ENCODE measurements at places on chromosomes 13 and 19.

DNA sequence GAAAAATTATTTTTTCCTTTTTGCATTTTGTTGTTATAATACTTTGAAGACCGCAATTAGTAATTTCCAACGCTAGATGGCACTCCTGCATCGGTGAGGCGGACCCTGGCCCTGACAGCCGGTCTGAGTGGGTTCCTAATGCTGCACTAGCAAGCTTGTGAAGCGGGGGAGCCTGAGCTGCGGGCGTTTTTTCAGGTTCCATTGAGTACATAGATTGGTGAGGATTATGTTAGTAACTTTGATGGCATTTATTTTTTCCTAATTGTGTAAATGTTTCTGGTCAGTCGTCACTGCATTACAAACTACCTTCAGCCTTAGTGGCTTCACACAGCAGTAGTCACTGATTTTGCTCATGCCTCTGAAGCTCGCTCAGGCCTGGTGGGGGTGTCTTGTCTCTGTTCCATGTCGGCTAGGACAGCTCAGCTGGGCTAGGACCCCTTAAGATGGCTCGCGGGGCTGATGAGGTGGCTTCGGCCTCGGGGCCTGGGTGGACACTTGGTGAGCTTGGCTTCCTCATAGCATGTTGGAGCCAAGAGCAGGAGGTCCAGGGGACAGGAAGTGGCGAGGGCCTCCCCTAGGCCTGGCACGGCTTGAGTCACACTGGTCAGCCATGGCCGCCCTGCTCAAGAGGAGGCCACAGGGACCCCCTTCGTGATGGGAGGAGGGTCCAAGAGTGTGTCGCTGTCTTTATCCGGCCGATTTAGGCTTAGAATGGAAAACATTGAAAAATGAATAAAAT, 25.0 kb downstream of the ERCC5 start:
- no peak overlapping the region for H3K27ac ChIP-seq
- peak; percentile 58 for DNase-seq
- H3K4me3 ChIP-seq: no peak overlapping the region

- H3K27me3 ChIP-seq: no peaks in the 10 kb centered on the region
- no peak for DNase-seq
- H3K36me3 ChIP-seq: no peaks in the 10 kb centered on the region
- no peak overlapping the region for H3K27ac ChIP-seq
These were observed 47.4 kb upstream of the RCBTB2 start for GRCh38 chr13:48580185-48580803.

- DNase-seq: no peak
- no peak overlapping the region for H3K27ac ChIP-seq
- H3K4me3 ChIP-seq: peak overlapping the region; percentile 94
- H3K36me3 ChIP-seq: peaks cover 4% of the 10 kb centered on the region
- peaks cover 13% of the 10 kb centered on the region for H3K4me1 ChIP-seq
These were observed 595 bp upstream of the RAB20 start for GRCh38 chr13:110562036-110562597.

- H3K4me1 ChIP-seq: no peaks in the 10 kb centered on the region
- H3K27ac ChIP-seq: no peak overlapping the region
- peak overlapping the region; percentile 45 for H3K4me3 ChIP-seq
- no peaks in the 10 kb centered on the region for H3K27me3 ChIP-seq
- no peaks in the 10 kb centered on the region for H3K36me3 ChIP-seq
These were observed 1.5 kb downstream of the MAST3 start for GRCh38 chr19:18098891-18099622.

- no peaks in the 10 kb centered on the region for H3K27me3 ChIP-seq
- H3K4me1 ChIP-seq: no peaks in the 10 kb centered on the region
- H3K4me3 ChIP-seq: no peak overlapping the region
- no peak for DNase-seq
- no peak overlapping the region for H3K27ac ChIP-seq
- H3K36me3 ChIP-seq: no peaks in the 10 kb centered on the region
These were observed 46.9 kb downstream of the PAN3 start for GRCh38 chr13:28185256-28185655.

GRCh38 chr19:6223461-6224307, 56.1 kb downstream of the MLLT1 start:
- DNase-seq: no peak
- peaks cover 26% of the 10 kb centered on the region for H3K36me3 ChIP-seq
- H3K4me1 ChIP-seq: no peaks in the 10 kb centered on the region
- H3K27ac ChIP-seq: no peak overlapping the region

DNA sequence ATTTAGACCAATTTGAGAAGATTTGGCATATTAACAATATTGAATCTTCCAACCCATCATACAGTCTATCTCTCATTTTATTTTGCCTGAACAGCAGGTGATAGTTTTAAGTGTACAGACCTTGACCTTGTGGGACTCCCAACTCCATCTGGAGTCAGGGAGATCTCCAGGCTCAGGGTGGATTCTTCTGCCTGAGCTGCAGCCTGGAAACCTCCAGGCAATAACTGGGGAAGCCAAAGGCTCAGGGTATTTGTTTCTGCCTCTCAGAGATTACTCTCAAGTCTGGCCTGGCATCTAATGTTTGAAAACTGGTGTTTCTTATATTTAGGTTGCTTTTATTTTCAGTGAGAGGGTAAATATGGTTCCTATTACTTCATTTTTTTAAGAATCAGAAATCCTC, 102.1 kb upstream of the C1QTNF9B start:
- DNase-seq: no peak
- H3K36me3 ChIP-seq: peaks cover 7% of the 10 kb centered on the region
- H3K27ac ChIP-seq: no peak overlapping the region
- peaks cover 3% of the 10 kb centered on the region for H3K4me1 ChIP-seq
- H3K4me3 ChIP-seq: no peak overlapping the region

DNA sequence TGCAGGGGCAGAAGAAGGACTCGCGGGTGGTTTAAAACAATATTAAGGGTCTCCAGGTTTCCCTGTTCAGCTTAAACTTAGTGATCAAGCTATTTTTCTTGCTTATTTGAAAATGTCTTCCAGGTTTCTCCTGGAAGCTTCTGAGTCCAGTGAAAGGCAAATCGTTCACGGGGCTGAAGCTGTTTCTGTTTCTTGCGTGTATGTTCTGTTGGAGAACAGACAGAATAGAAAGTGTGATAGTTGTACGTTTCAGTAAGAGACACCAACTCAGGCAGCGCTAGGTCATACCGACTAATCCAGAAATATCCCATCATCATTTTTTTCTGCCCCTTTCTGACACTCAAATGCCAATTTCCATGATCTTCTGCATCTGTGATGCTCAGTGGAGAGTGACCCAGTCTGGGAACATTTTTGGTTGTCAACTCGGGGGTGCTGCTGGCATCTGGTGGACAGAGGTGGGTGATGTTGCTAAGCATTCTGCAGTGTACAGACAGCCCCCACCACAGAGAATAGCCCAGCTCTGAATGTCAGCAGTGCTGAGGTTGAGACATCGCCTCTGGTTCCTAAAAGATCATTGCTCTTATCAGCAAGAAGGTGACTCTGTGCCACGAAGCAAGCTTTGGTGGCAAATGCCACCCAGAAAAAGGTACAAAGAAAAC, 4.3 kb downstream of the KLF2 start:
- no peak overlapping the region for H3K4me3 ChIP-seq
- peaks cover 35% of the 10 kb centered on the region for H3K27me3 ChIP-seq
- no peaks in the 10 kb centered on the region for H3K4me1 ChIP-seq
- H3K27ac ChIP-seq: no peak overlapping the region

DNA sequence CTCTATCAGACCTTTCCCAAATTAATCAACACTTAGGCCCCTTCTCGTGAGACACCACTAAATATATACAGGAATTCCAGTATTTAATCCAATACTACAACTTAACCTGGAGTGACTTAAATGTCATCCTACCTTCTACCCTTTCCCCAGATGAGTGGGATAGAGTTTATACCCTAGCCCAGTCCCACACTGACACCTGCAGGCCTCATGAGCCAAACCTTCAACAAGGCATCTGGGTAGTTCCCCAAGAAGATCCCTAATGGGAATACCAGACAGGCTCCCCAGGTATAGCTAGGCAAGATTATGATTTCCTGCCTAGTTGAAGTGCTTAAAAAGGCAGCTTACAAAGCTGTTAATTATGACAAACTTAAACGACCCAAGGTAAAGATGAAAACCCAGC, 15.9 kb downstream of the ZNF83 start:
- no peak overlapping the region for H3K27ac ChIP-seq
- no peak overlapping the region for H3K4me3 ChIP-seq
- no peaks in the 10 kb centered on the region for H3K27me3 ChIP-seq
- no peak for DNase-seq
- peaks cover 35% of the 10 kb centered on the region for H3K36me3 ChIP-seq
- no peaks in the 10 kb centered on the region for H3K4me1 ChIP-seq

GRCh38 chr19:43309466-43309865, 40.1 kb upstream of the PSG9 start:
- no peaks in the 10 kb centered on the region for H3K36me3 ChIP-seq
- no peak for DNase-seq
- H3K4me1 ChIP-seq: no peaks in the 10 kb centered on the region
- no peak overlapping the region for H3K27ac ChIP-seq
- no peaks in the 10 kb centered on the region for H3K27me3 ChIP-seq
- no peak overlapping the region for H3K4me3 ChIP-seq

GRCh38 chr13:50594276-50595051, 249.0 kb downstream of the DLEU7 start:
- no peaks in the 10 kb centered on the region for H3K36me3 ChIP-seq
- H3K4me1 ChIP-seq: no peaks in the 10 kb centered on the region
- H3K27ac ChIP-seq: no peak overlapping the region
- DNase-seq: peak; percentile 51
- no peak overlapping the region for H3K4me3 ChIP-seq
- H3K27me3 ChIP-seq: no peaks in the 10 kb centered on the region

DNA sequence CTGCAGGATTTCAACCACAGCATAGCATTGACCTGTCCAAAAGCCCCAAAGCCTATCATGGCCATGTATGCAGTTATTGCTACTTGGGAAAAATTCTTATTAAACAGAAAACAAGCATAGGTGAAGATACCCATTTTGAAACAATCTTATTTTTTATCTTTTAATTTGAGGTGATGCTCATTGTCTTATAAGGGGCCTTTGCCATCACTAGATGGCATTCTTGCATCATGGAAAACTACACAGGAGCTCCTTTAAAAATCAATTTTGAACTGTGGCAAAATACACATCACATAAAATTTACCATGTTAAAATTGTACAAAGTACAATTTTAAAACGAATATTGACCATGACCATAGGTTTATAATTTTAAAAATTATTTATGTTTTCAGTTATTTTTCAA, 38.9 kb upstream of the ZNF835 start:
- H3K27me3 ChIP-seq: no peaks in the 10 kb centered on the region
- H3K36me3 ChIP-seq: peaks cover 41% of the 10 kb centered on the region
- no peaks in the 10 kb centered on the region for H3K4me1 ChIP-seq
- no peak overlapping the region for H3K27ac ChIP-seq
- no peak for DNase-seq

DNA sequence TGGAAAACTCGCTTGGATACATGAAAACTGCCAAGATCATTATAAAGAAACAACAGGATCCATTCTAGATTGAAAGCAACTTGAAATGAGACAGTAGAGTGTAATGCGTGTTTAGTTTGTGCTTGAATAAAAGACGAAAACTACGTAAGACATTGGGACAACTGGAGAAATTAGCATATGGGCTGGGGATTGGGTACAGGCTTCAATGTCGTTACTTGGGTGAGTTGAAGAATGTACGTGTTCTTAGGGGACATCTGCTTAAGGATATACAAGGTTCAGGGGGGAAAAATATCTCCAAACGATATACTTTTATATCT, 471 bp upstream of the ERVK3-1 start:
- peaks cover 57% of the 10 kb centered on the region for H3K36me3 ChIP-seq
- H3K27me3 ChIP-seq: no peaks in the 10 kb centered on the region
- no peaks in the 10 kb centered on the region for H3K4me1 ChIP-seq
- no peak for DNase-seq
- no peak overlapping the region for H3K27ac ChIP-seq

- no peaks in the 10 kb centered on the region for H3K4me1 ChIP-seq
- no peak overlapping the region for H3K4me3 ChIP-seq
- H3K36me3 ChIP-seq: no peaks in the 10 kb centered on the region
- no peak for DNase-seq
- H3K27me3 ChIP-seq: no peaks in the 10 kb centered on the region
- H3K27ac ChIP-seq: no peak overlapping the region
These were observed 127.2 kb upstream of the TSC22D1 start for GRCh38 chr13:44703371-44703770.

DNA sequence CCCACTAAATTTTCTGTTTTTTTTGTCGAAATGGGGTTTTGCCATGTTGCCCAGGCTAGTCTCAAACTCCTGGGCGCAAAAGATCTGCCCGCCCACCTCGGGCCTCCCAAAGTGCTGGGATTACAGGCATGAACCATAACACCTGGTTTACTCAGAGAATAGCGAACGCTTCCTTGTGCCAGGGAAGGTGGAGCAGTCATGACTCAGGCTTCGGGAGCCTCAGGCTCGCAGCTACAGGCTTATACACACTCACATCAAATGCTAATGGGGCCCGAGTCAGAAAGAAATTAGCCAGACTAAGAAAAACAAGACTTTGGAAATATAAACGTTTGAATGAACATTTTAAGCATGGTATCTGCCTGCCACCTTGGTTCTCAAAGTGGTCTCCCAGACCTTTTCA, 11.0 kb upstream of the TPT1 start:
- no peak for DNase-seq
- H3K4me3 ChIP-seq: no peak overlapping the region
- peaks cover 51% of the 10 kb centered on the region for H3K36me3 ChIP-seq
- H3K4me1 ChIP-seq: no peaks in the 10 kb centered on the region
- H3K27ac ChIP-seq: no peak overlapping the region

GRCh38 chr13:50599046-50599445, 244.4 kb downstream of the DLEU7 start:
- no peak overlapping the region for H3K27ac ChIP-seq
- no peaks in the 10 kb centered on the region for H3K36me3 ChIP-seq
- no peaks in the 10 kb centered on the region for H3K4me1 ChIP-seq
- no peaks in the 10 kb centered on the region for H3K27me3 ChIP-seq
- no peak for DNase-seq

GRCh38 chr19:5398693-5399057, 56.5 kb upstream of the ZNRF4 start:
- no peaks in the 10 kb centered on the region for H3K36me3 ChIP-seq
- H3K27ac ChIP-seq: no peak overlapping the region
- H3K4me1 ChIP-seq: no peaks in the 10 kb centered on the region
- DNase-seq: no peak
- H3K27me3 ChIP-seq: no peaks in the 10 kb centered on the region
- H3K4me3 ChIP-seq: no peak overlapping the region

- no peaks in the 10 kb centered on the region for H3K27me3 ChIP-seq
- no peak overlapping the region for H3K27ac ChIP-seq
- peak; percentile 54 for DNase-seq
- H3K36me3 ChIP-seq: no peaks in the 10 kb centered on the region
- no peaks in the 10 kb centered on the region for H3K4me1 ChIP-seq
These were observed 33.0 kb downstream of the CRYL1 start for GRCh38 chr13:20492641-20493040.

- DNase-seq: no peak
- H3K36me3 ChIP-seq: no peaks in the 10 kb centered on the region
- no peaks in the 10 kb centered on the region for H3K4me1 ChIP-seq
- no peak overlapping the region for H3K4me3 ChIP-seq
- no peaks in the 10 kb centered on the region for H3K27me3 ChIP-seq
These were observed 34.8 kb upstream of the C1QTNF9 start for GRCh38 chr13:24274452-24275021.

- no peak overlapping the region for H3K4me3 ChIP-seq
- H3K27ac ChIP-seq: no peak overlapping the region
- DNase-seq: no peak
- H3K4me1 ChIP-seq: no peaks in the 10 kb centered on the region
- no peaks in the 10 kb centered on the region for H3K36me3 ChIP-seq
These were observed 297.5 kb downstream of the ENOX1 start for GRCh38 chr13:43489233-43489632.

All from H9 (cell line).